Right lung (tissue), 10 donors: ENCODE measurements at places on chromosomes 1 and 21.

DNA sequence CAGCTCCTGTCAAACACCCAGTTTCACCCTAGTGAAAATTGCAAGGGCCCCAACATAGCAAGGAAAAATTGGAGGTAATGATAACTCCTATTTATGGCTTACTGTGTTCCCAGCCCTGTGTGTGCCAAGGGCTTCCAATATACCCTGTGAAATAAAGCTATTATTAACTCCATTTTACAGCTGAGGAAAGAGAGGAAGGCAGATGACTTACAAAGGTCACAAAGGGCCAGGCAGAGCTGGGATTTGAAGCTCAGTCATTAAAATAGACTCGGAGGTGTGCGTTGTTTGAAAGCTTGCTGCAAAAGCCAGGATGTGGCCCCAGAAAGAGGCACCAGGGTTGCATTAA, 20.2 kb upstream of the SDC3 start:
- no peak for DNase-seq

GRCh38 chr1:178565586-178565985, 52.7 kb downstream of the TEX35 start:
- DNase-seq = no peak

DNA sequence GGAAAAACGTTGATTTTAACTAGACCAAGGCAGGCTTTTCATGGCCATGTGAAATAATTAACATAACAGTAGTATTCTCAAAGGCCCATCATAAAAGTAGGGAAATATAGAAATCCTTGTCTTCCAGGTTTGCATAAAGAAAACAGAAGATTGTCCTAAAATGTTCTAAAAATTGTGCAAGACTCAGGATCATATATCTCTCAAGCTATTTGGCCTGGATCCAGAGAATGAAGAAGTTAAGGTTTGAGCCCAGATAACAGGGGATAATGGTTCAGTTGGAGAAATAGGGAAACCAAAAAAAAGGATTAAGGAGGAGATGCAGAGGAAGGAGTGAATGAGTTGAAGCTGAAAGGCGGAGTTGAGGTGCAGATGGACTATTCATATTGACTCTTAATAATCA, 555.5 kb upstream of the NR5A2 start:
- no peak for DNase-seq

- DNase-seq = no peak
These were observed 50.8 kb downstream of the RHBG start for GRCh38 chr1:156419854-156420204.

GRCh38 chr1:188988589-188988988, 1489.1 kb downstream of the BRINP3 start:
- DNase-seq = no peak

GRCh38 chr1:116449578-116449977, 76.5 kb downstream of the ATP1A1 start:
- DNase-seq = no peak

DNA sequence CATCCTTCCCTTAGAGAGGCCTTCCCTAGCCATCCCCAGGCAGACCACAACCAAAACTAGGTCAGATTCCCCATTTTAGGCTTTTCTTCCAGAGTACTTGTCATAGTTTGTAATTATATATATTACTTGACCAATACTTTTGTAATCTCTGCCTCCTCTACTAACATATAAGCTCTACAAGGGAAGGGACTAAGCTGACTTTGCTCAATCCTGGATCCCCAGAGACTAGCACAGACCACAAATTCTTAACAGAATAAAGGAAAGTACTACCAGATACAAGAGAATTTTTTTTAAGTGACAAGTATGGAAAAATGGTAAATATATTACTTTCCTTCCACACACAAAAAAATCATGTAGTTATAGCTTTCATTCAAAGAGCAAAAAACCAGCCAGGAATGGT, 2.0 kb downstream of the ZMYM6 start:
- no peak for DNase-seq

- no peak for DNase-seq
These were observed 5.6 kb downstream of the COL6A1 start for GRCh38 chr21:45987121-45987711.

DNA sequence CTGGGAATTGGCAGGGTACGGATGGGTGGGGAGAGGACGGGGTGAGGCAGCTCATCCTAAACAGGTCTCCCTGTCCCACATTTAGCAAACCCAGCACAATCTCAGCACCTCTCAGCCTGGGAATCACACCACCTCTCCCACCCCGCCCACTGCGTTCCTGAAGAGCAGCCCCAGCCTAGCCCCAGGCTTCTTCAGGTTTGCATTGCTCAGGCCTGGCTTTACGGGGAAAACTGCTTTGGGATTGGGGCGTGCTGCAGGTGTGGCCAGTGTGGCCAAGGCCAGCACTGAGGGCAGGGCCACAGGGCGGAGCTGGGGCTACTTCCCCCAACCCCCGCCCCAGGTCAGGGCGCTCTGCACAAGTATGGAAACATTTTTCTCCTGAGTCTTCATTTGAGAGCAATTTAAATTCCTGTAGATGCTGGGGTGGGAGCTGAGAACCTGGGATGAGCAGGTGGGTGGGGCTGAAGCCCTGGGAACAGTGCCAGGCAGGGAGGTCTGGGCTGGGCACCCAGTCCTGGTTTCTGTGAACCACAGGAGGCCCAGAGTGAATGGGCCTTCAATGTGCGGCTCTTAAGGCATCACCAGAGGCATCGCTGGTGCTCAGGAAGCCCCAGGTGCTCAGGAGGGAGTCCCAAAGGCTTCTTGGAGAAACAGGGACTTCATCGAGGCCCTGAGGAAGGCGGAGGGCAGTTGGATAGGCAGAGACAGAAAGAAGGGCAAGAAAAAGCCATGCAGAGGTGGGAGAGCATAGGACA, 24.1 kb downstream of the TNNT2 start:
- DNase-seq = no peak

GRCh38 chr1:109790735-109791494, 27.2 kb upstream of the EPS8L3 start:
- no peak for DNase-seq
